Purkinje cell (primary cell): ENCODE measurements at places on chromosomes 5 and 9. TPM values are rescaled to one million over a fixed set of nuclear protein-coding genes. Genes with fewer than 3 reads are reported as not detected.

TYRP1 gene
- 4.7 TPM in 1 of 2 replicates, not detected in the other for polyA plus RNA-seq

TBCA gene
- 971 and 1,002 TPM in 2 replicates for polyA plus RNA-seq

MARVELD2 gene
- 0.66 TPM in 1 of 2 replicates, not detected in the other for polyA plus RNA-seq

DNAI1 gene
- polyA plus RNA-seq, result 2.1 TPM in 1 of 2 replicates, not detected in the other

LECT2 gene
- not detected in 2 replicates for polyA plus RNA-seq

FRRS1L gene
- 32.1 and 37.6 TPM in 2 replicates for polyA plus RNA-seq

NRG2 gene
- polyA plus RNA-seq, result 0.38 and 0.73 TPM in 2 replicates

RASGEF1C gene
- polyA plus RNA-seq, result 0.97 TPM in 1 of 2 replicates, not detected in the other

HK3 gene
- polyA plus RNA-seq, result 1.5 TPM in 1 of 2 replicates, not detected in the other

PCDHB9 gene
- polyA plus RNA-seq, result 0.21 and 0.81 TPM in 2 replicates

TMEM232 gene
- 6.6 and 24.5 TPM in 2 replicates for polyA plus RNA-seq

CATSPER3 gene
- not detected in 2 replicates for polyA plus RNA-seq

CHMP5 gene
- polyA plus RNA-seq, result 250 and 278 TPM in 2 replicates
